Hepatocyte (in vitro differentiated cells): ENCODE measurements at places on chromosomes 1 and 21. TPM values are rescaled to one million over a fixed set of nuclear protein-coding genes. Genes with fewer than 3 reads are reported as not detected.

Gene KCNH1
- 0.17 and 0.75 TPM in 2 replicates for polyA plus RNA-seq

Gene CGN
- 46.3 and 54.5 TPM in 2 replicates for polyA plus RNA-seq

Gene SRSF11
- 161 and 189 TPM in 2 replicates for polyA plus RNA-seq

Gene PTPN7
- 0.35 and 0.41 TPM in 2 replicates for polyA plus RNA-seq

Gene IFI44L
- 0.02 and 0.19 TPM in 2 replicates for polyA plus RNA-seq

DNA sequence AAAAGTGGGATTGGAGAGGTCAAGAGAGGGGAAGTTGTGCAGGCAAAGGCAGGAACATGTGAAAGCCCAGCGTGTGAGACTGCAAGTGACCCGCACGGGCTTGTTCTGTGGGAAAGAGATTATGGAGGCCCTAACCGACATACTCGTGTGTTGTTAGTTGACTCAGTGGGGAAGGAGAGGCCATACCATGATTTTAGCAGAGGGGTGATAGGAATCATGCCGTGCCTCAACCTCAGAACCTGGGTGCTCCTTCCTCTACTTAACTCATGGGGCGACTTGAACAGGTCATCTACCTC is 19.3 kb downstream of the PGLYRP3 start:
- DNase-seq = no peak

GRCh38 chr1:116323491-116323890 is 49.6 kb upstream of the ATP1A1 start:
- DNase-seq = no peak

- no peak for DNase-seq
Observed at GRCh38 chr1:234091876-234092275, 187.4 kb downstream of the SLC35F3 start.

DNA sequence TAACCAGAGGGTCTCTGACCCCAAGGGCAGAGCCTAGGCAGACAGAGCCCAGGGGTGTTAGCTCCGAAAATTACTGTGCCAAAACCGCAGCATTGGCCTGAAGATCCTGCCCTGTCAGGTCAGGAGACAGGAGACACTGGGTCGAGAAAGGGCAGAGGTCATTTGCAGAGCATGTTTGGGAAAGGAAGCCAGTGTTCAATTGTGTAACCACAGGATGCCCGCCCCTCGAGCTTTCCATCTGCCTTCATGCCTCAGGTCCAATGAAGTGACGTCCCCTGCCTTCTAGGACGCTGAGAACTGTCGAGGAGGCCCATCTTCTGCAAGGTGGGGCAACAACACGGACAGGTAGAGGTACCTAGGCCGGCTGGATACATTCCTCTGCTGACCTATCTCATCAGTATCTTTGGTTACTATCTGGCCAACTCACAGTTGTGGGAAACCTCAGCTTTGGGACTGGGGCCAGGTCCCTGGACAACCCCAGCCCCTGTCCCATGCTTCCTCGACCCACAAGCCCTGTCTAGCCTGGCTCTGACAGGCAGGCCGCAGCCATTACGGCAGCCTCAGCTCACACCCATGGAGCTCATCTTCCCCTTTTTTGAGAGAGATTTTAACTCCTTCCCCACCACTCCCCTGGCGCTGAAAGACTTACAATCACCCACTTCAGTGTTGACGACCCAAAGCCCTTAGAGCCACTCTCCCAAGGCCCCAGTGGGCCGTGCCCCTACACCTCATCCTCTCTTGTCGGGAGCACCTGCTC is 1.3 kb downstream of the ARL8A start:
- DNase-seq = peak; percentile 19

GRCh38 chr1:66282343-66282852 is 251.6 kb upstream of the SGIP1 start:
- DNase-seq = no peak

- no peak for DNase-seq
Observed at GRCh38 chr21:32599091-32599490, 13.1 kb downstream of the CFAP298 start.

DNA sequence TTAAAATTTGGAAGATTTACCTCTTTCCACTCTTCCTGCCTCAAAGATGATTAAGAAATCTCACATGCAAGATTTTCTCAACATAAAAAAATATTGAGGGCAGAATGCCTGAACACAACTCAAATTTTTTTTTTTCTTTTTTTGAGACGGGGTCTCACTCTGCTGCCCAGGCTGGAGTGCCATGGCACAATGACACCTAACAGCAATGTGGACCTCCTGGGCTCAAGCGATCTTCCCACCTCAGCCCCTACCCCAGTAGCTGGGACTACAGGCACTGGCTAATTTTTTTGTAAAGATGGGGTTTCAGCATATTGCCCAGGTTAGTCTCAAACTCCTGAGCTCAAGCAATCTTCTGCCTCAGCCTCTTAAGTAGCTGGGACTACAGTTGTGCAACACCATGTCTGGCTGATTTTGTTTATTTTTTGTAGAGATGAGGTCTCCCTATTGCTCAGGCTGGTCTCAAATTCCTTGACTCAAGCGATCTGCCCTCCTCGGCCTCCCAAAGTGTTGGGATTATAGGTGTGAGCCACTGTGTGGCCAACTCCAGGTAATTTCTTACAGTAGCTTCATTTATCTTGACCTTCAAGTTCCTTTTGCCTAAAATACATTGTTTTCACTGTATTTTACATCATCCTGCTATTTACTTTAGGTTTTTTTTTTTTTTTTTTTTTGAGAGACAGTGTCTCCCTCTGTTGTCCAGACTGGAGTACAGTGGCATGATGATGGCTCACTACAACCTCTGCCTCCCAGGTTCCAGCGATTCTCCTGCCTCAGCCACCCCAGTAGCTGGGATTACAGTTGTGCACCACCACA is 10.4 kb downstream of the NUCKS1 start:
- no peak for DNase-seq

- DNase-seq = no peak
Observed at GRCh38 chr1:67312615-67313014, 4.9 kb downstream of the IL12RB2 start.

DNA sequence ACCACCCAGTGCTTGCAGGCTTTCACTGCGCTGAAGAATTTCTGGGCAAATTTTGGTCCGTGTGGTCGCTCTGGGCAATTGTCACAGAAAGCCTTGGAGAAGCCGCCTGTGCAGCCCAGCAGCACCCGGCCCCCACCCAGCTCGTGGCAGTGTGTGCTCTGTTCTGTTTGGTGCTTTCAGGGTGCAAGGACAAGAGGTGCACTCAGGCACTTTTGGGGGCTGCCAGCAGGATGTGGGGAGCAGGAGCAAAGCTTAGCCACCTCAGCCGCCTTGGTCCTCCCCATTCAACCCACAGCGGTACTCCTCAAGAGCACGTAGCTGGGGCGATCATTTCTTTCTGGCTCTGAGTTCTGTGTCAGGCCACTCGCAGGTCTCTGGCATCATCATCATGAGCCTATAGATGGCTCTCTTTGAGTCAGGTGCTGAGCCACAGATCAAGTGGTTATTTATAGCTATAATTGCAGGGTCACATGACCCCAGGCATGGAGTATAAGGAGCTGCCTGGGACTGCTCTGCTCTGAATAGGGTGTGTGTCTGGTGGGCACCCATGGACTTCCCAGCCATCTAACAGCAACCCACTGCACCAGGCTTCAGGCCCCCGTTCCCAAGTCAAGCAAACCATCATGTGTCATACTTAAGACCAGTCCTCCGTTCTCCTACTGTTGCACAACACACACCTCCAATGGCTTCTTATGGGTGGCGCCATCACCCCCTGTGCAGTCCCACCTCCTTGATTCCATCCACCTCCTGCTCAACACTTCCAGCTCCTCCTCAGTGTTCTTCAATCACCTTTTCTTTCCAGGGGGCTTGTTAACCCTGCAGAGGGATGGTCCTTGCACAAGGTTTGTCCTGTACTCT is 18.1 kb upstream of the TENT5C start:
- no peak for DNase-seq

GRCh38 chr1:226073184-226073950 is 10.9 kb downstream of the H3-3A start:
- DNase-seq = no peak

DNA sequence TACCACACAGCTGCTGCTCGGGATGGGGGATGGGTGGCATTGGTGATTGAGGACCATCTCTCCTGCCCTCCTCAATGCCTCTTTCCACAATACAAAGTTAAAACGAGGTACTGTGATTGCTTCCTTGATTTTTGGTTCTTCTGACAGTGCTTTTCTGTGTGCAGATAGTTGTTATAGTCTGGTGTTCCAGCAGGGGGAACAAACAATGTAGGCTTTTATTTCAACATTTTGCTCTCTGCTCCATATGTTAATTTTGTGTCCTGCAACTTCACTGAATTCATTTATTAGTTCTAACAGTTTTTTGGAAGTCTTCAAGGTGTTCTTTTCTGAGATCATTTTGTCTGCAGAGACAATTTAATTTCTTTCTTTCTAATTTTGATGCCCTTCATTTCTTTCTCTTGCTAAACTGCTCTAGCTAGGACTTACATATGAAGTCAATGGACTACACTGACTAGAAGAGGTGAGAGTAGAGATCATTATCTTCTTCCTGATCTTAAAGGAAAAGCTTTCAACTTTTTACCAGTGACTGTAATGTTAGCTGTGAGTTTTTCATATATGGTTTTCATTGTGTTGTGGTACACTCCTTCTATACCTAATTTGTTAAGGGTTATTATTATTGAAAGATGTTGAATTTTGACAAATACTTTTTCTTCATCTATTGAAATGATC is 45.4 kb downstream of the TNFSF18 start:
- DNase-seq = no peak
